ENCODE measurements at places on chromosomes 13 and 19. TPM values are rescaled to one million over a fixed set of nuclear protein-coding genes. Genes with fewer than 3 reads are reported as not detected.
A peak's percentile ranks its signal among the peaks of the same experiment; 100 is the strongest.

The FFAR1 gene
- total RNA-seq: not detected

GRCh38 chr19:50861010-50861409, 6.3 kb downstream of the KLK3 start:
- no peak overlapping the region for H3K27ac ChIP-seq
- no peak for DNase-seq
- peaks cover 33% of the 10 kb centered on the region for H3K27me3 ChIP-seq

DNA sequence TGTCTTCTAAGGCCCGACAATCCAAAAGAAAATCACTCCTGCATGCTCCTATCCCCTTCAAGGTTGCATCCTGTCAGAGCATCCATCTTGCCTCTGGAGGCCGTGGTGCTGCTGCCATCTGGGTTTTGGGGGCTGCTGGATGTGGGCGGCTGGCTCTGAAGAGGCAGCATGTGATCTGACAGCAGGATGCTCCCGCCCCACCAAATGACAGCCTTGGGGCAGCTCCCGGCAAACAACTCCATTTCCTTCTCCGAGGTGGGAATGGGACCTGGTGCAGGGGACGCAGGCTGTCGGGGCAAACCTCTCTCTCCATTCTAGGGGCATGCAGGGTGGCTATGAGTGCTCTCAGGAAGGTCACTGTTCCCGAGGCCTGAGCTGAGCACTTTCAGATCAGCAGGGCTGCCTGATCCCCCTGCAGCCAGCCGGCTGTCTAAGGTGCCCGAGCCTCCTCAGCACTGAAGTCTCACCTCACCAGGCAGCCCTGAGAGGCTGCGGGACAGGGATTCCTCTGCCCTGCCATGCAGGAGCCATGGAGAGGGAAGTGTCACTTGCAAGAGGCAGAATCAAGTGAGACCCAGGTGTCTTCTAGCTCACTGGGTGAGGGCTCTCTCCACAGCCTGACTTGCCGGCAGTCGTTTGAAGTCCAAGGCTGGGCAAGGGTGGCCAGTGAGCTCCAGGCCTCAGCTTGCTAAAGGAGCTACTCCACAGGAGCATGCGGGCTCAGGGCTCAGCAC, 28.8 kb downstream of the TSSK6 start:
- peak overlapping the region; percentile 98 for H3K27ac ChIP-seq
- peaks cover 74% of the 10 kb centered on the region for H3K4me1 ChIP-seq
- DNase-seq: no peak
- no peaks in the 10 kb centered on the region for H3K27me3 ChIP-seq

- peaks cover 34% of the 10 kb centered on the region for H3K4me1 ChIP-seq
- no peak for DNase-seq
- peaks cover 42% of the 10 kb centered on the region for H3K36me3 ChIP-seq
Measured at GRCh38 chr19:10283301-10284064, 3.3 kb upstream of the ICAM4 start.

DNA sequence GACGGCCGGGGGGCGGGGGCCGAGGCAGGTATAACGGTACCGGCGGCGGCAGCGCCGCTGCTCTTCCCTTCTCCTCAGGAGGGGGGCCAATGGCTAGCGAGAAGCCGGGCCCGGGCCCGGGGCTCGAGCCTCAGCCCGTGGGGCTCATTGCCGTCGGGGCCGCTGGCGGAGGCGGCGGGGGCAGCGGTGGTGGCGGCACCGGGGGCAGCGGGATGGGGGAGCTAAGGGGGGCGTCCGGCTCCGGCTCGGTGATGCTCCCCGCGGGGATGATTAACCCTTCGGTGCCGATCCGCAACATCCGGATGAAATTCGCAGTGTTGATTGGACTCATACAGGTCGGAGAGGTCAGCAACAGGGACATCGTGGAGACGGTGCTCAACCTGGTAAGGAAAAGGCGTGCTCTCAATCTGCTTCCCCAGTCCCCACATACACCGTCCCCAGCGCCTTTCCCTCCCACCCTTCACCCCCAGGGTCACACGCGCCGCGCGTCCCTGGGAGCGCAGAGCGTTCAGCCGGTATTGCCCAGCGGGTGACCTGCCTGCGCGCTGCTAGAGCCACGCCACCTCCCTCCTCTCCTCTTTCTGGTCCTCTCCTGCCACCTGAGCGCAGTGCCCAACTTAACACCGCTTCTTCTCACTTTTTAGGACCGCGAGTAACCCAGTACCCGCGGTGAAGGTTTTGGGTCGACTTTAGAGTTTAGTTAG, 814 bp downstream of the NBEA start:
- DNase-seq: no peak
- H3K4me3 ChIP-seq: peak overlapping the region; percentile 88
- H3K36me3 ChIP-seq: no peaks in the 10 kb centered on the region
- peak overlapping the region; percentile 45 for H3K27ac ChIP-seq

The CD37 gene
- 328 TPM for total RNA-seq

DNA sequence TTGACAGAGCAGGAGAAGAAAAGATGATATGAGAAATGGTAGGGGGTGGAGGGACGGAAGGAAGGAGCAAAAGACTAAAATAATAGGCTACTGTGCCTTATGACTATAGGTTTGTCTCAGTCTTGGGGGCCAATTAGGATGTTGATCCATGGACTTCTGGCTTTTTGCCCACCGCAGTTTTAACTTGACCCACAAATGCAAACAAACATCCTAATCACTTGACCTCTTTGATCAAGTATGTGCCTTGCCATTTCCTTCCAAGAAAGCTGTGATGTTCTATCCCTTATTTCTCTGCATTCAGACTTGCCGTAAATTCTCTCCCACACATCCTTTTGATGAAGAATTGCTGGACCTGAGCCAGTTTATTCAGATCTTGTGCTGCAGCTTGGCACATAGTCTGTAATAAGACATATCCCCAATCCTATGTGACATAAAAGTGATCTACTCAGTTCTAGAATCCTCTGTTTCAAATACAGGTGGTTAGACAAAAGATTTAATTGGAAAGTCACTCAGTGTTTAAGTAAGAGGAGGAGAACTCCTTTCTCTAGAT, 62.8 kb downstream of the TPT1 start:
- H3K36me3 ChIP-seq: peaks cover 39% of the 10 kb centered on the region
- H3K4me3 ChIP-seq: no peak overlapping the region
- H3K27me3 ChIP-seq: no peaks in the 10 kb centered on the region
